ENCODE measurements at places on chromosomes 7 and 10.
A peak's percentile ranks its signal among the peaks of the same experiment; 100 is the strongest.

GRCh38 chr10:13440185-13441061 lies 88.4 kb downstream of the BEND7 start:
- peak; percentile 79 for DNase-seq

- no peak for DNase-seq
Measured at GRCh38 chr7:121831351-121831750, 41.6 kb upstream of the PTPRZ1 start.

DNA sequence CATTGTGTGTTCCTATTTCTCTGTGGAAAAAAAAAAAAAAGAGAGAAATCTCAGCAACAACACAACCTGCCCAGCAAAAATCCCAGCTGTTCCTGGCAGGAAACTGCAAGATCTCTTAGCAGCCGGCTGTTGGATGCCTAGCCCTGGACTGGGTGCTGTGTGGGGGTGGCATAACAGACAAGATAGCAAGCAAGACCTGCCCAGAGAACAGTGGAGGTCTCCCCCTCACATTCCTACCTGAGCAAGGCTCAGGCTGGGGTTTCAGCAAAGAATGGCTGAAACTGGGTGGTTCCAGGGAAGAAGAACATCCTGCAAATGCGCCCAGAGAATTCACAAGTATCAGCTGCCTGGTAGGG lies 248.8 kb upstream of the ZMIZ1 start:
- DNase-seq = no peak

DNA sequence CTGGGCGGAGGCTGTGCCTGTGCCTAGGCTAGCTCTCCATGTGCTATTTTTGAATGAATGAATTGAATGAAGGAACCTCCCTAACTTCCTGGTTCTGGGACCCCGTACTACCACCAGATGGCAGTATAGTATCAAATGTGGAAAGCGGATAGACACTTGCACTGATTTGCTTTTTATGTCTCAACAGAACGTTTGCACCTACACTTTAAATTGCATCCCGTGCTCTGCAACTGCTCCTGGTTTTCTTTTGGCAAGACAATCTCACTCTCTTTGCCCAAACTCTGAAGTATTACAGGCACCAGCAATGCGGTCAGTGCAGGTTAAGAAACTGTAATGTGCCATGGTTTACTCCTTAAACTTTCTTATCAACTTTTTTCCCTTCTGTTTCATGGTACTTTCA lies 6.5 kb downstream of the FZD8 start:
- peak; percentile 60 for DNase-seq

GRCh38 chr7:142847353-142847752 lies 7.5 kb upstream of the EPHB6 start:
- DNase-seq = no peak

- DNase-seq = no peak
Measured at GRCh38 chr7:29883462-29884398, 77.4 kb downstream of the WIPF3 start.

GRCh38 chr7:151508991-151509390 lies 10.7 kb downstream of the RHEB start:
- no peak for DNase-seq

GRCh38 chr10:60731134-60731885 lies 47.0 kb upstream of the CDK1 start:
- DNase-seq = no peak

DNA sequence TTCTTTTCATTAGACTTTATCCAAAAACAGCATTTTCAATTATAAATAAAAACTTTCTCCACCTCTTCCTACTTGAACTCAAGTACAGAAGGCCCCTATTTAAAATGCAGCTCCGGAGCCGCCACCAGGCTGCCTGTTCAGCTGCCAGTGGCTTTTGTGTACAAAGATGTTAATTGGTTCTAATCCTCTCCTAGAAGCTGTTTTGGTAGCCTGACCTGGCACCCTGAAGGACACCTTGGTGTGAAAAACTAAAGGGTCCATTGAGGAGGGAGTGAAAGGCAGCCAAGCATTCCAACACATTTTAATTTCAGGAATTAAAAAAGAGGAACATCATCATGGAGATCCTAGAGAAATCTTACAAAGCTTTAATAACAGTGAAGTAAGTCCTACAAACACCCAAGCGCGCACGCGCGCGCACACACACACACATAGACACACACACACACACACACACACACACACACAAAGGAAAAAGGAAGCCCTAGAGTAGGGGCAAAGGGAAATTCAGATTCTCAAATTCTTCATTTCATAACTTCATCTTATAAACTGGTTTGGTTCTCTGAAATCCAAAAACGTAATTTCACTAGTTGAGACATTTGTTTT lies 41.4 kb downstream of the VAX1 start:
- DNase-seq = no peak

DNA sequence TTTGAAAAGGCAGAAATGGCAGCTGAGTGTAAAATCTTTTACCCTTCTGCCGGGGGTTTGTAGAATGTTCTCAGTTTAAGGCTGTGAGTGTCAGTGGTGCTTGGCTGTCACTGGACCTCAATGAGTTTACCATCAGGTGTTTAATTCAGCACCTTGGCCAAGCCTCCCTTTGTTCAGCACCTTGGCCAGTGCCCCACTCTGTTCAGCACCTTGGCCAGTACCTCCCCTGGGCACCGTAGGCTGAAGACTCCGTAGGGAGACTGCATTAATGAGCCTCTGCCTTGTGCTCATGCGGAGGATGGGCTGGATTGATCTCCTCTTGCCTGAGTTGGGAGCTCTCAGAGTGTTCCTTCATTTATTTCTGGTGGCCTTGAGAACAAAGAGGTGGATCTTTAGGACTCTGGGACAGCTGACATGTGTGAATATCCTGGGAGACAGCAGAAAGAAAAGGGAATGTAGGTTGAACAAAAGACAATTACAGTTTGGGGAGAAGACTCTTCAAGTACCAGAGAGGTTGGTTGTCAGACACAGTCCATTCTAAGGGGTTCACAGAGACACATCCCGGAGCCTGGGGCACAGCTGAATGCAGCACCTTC lies 1.6 kb downstream of the FAM24A start:
- DNase-seq = peak; percentile 76

GRCh38 chr10:131888186-131888604 lies 12.6 kb upstream of the PPP2R2D start:
- DNase-seq = no peak

DNA sequence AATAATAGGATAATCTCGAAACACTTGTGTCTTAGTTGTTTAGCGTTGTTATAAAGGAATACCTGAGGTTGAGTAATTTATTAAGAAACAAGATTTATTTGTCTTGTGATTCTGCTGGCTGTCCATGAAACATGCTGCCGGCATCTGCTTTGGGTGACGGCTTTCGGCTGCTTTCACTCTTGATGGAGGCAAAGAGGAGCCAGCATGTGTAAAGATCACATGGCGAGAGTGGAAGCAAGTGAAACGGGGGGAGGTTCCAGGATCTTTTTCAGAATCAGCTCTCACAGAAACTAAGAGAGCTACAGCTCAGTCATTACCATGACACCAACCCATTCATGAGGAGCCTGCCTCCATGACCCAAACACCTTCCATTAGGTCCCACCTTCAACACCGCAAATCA lies 402.8 kb downstream of the CDC14C start:
- DNase-seq = no peak

DNA sequence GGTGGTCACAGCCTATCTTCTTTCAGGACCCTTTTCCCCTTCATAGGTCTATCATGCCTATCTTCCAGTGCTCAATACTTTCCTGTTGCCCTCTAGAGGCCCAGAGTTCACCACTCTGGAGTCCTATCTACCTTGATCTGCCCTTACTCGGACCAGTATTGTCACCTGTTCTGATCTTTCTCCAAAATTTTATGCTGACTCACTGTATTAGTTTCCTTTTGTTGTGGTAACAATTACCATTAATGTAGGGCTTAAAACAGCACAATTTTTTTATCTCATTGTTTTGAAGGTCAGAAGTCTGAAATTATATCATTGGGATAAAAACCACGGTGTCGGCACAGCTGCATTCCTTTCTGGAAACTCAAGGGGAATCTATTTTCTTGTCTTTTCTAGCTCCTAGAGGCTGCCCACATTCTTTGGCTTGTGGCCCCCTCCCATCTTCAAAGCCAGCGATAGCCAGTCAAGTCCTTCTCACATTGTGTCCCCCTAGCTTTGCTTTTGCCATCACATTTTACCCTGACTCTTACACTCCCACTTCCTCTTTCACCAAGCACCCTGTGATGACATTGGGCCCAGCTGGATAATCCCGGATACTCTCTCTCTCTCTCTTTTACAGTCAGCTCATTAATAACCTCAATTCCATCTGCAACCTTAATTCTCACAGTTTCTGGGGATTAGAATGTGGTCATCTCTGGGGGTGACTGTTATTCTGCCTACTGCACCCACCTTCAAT lies 54.6 kb downstream of the TFAM start:
- no peak for DNase-seq

GRCh38 chr10:62471711-62472110 lies 97.5 kb downstream of the ZNF365 start:
- no peak for DNase-seq

GRCh38 chr7:93142127-93142526 lies 6.1 kb downstream of the SAMD9L start:
- DNase-seq = no peak

DNA sequence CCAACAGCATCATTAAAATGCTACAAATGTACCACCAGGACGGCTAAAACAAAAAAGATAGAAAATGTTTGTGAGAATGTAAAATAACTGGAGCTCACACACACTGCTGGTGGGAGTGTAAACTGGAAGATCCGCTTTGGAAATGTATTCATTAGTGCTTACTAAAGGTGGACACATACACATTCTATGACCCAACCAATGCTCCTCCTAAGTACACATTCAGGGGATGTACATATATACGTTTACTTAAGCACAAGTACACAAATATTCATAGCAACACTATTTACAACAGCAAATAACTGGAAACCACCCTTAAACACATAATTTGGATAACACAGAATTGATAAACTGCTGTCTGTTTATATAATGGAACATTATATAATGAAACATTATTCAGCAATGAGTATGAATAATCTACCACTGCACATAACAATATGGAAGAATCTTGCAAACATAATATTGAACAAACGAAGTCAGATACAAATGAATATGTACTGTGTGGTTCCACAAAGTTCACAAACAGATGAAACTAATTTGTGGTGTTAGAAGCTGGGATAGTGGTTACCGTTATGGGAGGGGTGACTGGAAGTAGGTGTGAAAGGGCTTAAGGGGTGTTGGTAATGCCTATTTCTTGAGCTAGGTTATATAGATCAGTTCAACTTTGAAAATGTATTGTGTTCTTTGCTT lies 52.1 kb downstream of the STRA8 start:
- no peak for DNase-seq

GRCh38 chr7:124251636-124252035 lies 218.8 kb upstream of the TMEM229A start:
- no peak for DNase-seq

DNA sequence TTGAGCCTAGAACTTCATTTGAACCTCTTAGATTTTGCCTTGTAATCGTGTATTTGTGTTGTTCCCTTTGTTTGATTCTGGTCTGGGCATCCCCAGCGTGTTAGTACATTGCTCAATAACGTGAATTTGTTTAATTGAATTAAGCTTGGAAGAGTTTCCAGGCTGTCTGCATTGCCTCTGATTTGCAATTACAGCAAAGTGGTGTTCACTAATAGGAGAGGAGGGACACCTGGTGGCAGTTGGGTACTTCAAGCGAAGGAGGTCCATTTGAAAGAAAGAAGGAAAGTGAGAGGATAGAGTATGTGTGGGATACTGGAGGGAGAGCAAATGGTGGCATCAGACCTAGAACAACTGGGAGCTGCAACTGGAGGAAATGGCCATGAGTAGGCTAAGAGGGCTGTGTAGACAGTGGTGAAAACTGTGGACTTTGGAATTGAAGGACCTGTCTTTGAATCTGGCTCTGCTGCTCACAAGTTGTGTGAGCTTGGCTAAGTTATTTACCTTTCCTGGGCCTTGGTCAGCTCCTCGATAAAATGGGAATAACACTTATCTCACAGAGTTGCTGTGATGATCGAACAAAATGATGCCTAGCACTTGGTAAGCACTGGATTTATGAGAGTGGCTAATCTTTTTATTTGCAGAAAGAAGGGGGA lies 15.1 kb downstream of the LSMEM1 start:
- DNase-seq = peak; percentile 18

DNA sequence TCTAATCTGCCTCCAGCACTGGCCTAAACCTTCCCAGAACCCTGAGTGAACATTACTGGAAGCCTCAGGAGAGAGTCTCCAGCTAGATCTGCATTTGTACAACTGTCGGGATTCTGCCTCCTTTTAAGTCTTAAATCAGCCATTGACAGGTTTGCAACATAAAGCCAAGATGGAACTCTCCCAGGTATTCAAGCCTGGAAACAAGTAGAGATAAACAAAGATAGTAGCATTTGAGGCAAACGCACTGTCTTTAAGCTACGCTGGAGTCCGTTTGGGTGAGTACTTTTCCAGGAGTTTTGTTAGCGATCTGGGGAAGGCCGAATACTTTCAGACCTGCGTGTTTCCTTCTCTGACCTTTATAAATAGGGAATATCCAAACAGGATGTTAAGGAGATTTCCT lies 317.2 kb upstream of the FZD8 start:
- DNase-seq = no peak

DNA sequence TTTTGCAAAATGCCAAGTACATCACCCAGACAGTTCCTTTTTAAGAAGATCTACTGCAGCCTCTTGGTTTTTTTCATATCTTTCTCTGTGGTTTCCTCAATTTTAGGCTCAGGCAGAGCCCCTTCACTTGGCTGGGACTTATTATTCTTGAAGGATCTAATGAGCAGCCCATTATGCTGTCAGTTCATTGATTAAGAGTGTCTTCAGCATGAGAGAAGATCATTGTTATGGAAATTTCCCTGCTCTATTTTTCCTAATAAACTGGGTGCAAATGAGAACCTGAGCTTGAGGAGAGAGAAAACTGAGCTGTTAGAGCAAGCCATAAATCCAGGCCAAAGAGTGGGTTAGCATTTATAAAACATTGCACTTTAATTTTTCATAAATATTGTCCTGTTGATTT lies 146.5 kb downstream of the SEC23IP start:
- no peak for DNase-seq

- DNase-seq = no peak
Measured at GRCh38 chr7:132092106-132092505, 484.2 kb downstream of the PLXNA4 start.

GRCh38 chr10:44881649-44882048 lies 29.5 kb upstream of the TMEM72 start:
- no peak for DNase-seq

- no peak for DNase-seq
Measured at GRCh38 chr7:84611391-84611790, 416.8 kb upstream of the SEMA3A start.

DNA sequence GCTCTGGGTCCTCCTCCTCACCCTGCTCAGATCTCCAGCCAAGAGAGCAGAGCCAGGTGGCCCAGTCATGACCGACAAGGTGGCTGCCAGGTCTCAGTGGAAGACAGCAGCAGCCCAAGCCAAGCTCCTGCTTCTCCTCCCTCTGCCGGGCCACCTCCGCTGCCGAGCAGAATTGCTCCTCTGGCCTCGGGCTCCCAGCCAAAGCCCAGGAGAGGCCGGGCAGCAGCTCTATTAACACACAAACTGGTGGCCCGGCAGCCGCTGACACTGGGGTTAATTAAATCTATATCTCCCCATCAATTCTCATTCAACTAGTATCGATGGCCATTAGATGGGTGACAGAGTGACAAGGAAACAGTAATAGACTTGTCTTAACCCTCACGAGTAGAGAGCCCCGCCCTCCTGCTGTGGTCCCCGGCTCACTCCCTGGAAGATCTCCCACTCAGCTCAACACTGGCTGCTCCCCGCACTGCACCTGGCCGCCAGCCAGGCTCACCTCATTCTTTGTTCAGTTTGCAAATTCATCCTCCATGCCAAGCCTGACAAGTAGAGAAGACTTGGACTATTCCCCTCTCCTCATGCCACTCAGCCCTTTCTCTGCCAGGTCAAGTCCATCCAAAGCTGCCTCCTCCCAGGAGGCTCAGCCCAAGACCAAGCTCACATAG lies 74.1 kb upstream of the UNC5B start:
- no peak for DNase-seq

- no peak for DNase-seq
Measured at GRCh38 chr7:76351372-76351771, 7.4 kb downstream of the YWHAG start.
